ENCODE measurements at places on chromosomes 1 and 21.

GRCh38 chr21:42149656-42150473 lies 69.1 kb upstream of the ABCG1 start:
- no peak for DNase-seq

- no peak for DNase-seq
These were observed 14.0 kb upstream of the HLCS start for GRCh38 chr21:36980280-36981048.

DNA sequence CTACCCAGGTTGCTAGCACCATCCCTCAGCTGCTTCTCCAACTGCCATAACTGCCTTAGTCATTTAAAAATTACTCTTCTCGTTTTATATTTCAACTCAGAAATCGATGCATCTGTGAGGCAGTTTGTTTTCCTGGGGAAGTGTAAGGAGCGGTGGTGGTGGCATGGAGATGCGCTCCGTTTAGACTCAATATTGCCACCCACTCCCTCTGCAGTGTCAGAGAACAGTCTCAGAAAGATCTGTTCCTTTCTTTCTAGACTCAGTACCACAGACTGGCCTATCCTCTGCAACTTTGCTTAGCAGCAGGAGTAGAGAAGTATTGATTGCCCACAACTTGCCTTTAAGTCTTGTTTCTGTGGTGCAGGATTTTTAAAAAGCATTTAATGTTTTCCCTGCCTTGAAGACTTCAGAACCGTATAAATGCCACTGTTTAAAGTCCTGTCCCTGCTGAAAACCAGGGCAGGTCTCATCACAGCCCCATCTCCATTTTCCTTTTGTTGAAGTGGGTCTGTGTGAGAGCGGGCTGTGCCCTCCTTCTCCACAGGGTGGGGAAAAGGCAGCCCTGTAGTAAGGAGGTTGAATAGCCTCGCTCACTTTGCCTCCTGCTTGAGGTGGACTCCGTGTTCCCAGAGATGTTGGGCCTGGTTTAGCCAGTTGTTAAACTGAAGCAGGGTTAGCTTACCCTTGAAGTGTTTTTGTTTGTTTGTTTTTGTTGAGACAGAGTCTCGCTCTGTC lies 105.2 kb downstream of the NFIA start:
- DNase-seq: no peak

GRCh38 chr1:201686714-201687455 lies 142.1 kb upstream of the IPO9 start:
- no peak for DNase-seq

DNA sequence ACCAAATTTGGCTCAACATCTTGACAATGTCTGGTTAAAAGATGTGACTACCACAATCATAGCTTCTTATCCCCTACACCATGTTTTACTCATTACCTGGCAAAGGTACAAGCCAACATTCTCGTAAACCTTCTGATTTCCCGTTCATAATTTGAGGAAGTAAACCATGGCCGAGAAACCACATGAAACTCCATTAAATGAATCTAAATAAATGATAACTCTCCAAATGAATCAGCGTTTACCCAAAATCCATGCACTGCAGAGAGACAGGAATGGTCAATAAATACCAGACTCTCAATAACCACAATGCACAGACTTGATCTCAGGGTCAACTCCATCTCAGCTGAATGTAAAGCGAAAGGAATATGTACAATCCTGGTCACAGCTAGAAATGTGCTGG lies 125.2 kb downstream of the TYW3 start:
- DNase-seq: no peak

- no peak for DNase-seq
These were observed 214.5 kb upstream of the CAMK1G start for GRCh38 chr1:209368864-209369598.

GRCh38 chr1:207619871-207620542 lies 24.9 kb upstream of the CR1L start:
- no peak for DNase-seq

DNA sequence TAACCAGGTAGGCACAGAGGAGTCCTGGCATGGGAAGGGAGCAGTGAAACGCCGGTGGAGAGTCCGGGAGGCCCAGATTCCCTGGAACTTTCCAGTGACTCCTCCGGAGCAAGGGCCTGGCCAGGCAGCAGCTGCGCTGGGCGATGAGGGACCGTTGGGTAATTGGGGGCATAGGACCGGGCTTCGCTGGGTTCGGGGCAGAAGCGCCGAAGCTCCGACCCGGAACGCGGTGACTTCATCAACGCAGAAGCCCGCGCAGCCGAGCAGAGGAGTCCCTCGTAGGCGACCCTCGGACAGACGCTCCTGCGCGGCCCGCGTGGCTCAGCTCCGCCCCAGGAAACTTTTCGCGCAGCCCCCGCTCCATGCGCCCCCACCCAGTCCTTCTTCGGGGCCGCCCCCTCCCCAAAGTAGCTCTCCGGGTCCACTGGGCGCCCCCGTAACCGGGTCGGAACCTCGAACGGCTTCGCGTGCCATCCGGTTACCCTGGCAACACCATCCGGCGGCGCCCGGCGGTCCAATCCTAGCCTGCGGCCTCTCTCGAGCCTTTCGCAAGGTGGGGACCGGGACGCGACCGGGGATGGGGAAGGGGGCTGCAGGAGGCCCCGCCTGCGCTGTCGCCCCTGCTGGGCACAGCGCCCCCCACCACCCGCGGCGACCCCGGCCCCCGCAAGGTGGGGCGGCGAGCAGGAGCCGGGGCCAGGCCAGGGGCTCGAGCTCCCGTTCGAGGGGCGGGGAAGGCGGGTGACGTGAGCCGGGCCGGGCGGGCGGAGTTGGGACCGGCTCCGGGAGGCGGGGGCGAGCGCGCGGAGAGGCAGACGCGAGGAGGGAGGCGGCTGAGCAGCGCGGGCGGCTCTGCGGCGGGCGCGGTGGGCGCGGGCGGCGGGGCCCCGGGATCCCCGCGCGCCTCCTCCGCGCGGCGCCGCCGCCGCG lies at the start of gene AJAP1:
Gene AJAP1, plus strand, starts transcription at position 814 of the 930 bp plus-strand sequence. CDS start 817 bp downstream, outside the sequence.
- no peak for DNase-seq
